Activated CD4-positive, alpha-beta T cell treated with anti-CD3 and anti-CD28 coated beads for 48 hours (primary cell): ENCODE measurements at places on chromosomes 2 and 18.

- no peak for DNase-seq
Measured at GRCh38 chr2:76247006-76247405, 536.3 kb upstream of the GCFC2 start.

DNA sequence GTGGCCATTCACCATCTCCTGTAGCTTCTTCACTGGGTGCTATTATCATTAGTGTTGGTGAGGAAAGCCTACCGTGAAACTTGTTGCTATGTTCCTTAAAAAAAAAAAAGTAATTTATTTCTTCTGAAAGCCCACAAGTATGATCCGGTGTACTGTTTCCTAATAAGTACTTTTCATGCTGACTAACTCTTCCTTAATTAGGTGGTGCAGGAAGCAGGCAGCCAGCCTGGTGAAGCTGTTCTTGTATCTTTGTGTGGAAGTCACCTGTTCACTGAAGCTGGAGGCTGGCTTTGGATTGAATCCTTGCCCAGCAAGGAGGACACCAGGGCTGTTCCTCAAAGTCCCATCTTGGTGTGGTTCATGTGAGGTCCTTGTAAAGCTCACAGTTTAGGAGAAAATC, 321.7 kb upstream of the THSD7B start:
- no peak for DNase-seq

GRCh38 chr2:79977792-79978191, 326.8 kb downstream of the LRRTM1 start:
- no peak for DNase-seq

DNA sequence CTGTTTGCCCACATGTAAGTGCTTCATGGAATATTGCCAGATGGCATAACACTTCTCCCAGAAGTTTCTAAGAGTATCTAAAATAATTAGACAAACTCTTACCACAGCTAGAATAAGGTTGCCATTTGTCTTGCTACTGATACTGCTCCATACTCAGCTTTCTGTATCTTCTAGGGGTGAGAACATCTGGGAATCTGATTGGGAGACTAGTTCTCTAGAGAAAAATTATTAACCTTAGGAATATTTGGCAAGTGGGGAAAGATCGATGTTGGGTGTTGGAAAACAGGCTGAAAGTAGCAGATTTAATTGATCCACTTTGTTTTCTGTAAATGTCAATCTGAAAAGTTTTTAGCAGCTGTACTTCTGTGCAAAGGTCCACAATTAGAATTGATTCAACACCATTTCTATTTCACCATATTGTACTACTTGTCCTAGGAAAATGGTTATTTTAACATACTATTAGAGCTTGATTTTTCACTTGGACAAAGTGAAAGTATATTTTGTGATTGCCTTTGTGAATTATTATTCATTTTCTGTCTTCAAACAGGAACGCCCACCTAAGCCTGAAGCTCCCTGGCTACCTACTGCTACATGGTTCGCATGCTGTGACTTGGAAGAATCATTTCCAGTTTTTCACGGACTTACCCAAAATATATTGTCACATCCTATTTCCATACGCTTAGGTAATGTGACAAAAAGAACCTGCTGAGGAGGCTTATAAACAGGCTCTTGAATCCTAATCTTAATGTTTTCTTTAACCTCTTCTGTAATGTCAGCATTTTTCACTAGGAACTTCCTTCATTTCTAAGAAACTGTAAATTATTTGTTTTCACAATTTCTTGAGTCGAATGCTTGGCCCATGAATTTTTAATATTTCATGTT, 147.7 kb downstream of the TRABD2A start:
- no peak for DNase-seq

DNA sequence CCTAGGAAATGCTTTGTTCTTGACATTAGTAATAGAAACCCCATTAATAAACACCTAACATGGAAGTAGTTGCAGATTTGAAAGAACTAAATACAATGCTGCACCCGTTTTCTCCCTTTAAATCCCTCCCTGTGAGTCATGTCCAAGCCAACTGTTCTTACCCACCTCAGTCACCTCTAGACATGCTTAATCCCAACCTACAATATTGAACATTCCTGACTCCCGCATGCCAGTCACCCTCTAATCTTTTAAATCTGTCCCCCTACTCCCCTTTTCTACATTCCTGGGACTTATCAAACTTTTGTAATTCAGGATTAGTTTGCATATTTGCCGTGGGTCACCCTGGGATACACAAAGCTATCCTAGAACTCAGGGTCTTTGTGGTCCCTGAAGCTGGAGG, 374.6 kb downstream of the IRS1 start:
- no peak for DNase-seq

GRCh38 chr18:24878289-24878688, 417.9 kb downstream of the HRH4 start:
- DNase-seq: no peak

GRCh38 chr18:32019251-32019948, 775 bp downstream of the RNF125 start:
- DNase-seq: peak; percentile 60

GRCh38 chr2:71829008-71829407, 318.7 kb downstream of the CYP26B1 start:
- DNase-seq: no peak

DNA sequence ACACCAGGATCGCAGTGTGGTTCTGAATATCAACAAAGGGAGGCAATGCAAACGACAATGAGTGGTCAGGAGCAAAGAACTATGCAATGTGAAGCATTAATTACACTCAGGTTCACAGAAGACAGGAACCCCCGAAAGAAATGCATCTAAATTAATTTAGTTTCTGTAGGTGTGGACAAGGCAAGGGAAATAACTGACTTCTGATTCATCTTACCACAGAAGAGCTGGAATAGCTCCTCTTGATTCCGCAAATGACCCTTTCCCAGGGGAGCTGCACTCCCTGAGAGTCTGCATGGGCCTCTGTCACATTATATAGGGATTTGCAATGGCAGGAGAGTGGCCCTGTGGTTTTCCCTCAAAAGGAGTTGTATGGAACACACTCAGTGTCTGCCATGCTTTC, 263.9 kb upstream of the APCDD1 start:
- DNase-seq: no peak

DNA sequence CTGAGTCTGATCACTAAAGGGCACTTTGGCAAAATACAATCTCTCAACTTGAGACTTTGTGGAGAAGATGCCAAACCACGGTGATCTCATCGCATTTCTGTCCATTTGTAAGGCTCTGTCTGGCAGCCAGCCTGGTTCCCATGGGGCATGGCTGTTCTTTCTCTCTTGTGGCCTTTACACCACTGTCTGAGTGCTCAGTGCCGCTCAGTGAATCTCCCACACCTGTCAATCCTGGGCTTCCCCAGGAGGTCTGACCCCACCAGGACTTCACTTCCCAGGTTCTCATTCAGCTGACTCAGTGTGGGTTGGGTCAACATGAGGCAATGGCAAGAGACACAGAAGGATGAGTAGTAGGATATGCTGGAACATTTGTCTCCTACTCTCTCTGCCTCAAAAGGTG, 96.8 kb upstream of the TRIB2 start:
- DNase-seq: peak; percentile 32

GRCh38 chr2:219907011-219907365, 279.6 kb downstream of the SLC4A3 start:
- DNase-seq: no peak

GRCh38 chr18:9642799-9643462, 28.6 kb upstream of the PPP4R1 start:
- no peak for DNase-seq

DNA sequence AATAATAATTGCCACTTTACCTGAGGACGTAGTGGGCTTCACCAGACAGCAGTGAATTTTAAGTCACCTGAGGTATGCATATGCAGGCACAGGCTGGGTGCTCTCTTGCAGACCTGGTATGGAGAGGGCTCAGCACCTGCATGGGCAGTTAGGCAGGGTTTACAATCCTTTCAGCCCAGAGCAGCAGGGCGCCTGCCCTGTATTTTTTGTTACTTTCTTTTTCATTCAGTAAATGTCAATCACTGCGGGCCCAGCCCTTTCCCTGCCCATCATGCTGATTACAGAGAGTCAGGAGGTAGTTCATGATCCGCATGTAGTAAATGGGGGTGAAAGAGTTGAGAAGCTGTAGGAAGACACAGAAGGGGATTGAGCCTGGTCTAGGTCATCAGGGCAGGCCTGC, 147.0 kb upstream of the ALPP start:
- no peak for DNase-seq

DNA sequence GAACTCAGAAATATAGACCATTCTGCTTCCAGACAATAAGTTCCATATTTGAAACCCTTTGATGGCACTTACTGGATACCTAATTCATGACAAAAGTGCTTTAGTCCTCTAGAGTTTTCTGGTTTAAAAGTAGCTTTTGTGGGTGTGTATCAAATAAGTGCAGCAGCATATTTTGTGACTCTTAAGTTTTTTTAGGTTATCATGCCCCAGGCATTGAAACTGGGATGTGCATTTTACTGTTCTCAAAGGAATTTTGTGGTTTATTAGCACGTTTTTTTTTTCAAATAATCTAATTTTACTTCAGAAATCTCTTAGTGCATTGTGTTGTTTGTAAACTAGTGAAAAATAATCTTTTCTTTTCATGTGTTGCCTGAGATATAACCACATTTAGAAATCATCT, 1.5 kb downstream of the XRCC5 start:
- no peak for DNase-seq

- no peak for DNase-seq
Measured at GRCh38 chr2:42128721-42129486, 40.2 kb upstream of the EML4 start.

DNA sequence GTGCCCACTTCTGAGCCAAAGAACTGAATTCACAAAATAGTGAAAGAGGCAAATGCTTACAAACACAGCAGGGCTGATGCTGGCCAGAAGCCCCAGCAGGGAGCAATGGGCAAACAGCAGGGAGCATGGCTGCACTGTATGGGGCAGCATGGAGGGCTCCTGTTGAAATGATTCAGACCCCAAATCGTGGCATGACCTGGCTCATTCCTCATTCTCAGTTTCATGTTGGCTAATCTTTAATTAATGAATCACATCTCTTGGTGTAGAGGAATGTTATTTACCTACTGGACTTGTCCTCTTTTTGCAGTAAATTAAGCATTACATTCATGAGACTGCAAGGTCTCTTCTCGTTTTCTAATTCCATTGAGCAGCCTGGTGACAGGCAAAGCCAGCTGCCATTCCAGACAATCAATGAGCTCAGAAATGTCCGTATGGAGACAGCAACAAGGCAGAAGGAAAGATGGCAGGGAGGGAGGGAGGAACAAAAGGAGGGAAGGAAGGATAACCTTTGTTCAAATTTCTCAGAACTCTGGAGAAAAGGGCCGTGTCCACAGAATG, 84.9 kb upstream of the ST8SIA3 start:
- DNase-seq: no peak

GRCh38 chr18:5600378-5601071, 56.7 kb upstream of the EPB41L3 start:
- no peak for DNase-seq

GRCh38 chr18:78739882-78740677, 239.5 kb upstream of the SALL3 start:
- no peak for DNase-seq

DNA sequence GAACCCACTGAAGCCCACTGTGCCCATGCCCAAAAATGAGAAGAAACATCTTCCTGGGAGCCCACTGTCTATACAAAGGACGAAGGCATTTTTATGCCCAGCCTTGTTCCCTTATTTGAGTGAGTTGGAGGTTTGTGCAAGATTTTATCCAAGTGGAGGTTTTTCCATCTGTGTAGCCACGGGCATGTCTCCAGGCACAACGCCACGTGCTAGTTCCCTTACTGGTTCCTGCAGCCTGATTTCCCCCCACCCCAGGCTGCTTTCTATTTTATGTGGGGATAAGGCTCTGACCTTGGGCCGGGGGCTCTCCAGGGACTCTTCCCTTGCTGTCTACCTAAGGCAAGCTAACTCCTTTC, 22.2 kb upstream of the TXNL4A start:
- no peak for DNase-seq

GRCh38 chr2:240308111-240308651, 127.3 kb upstream of the GPC1 start:
- DNase-seq: no peak

- no peak for DNase-seq
Measured at GRCh38 chr2:5472673-5473072, 219.5 kb upstream of the SOX11 start.

DNA sequence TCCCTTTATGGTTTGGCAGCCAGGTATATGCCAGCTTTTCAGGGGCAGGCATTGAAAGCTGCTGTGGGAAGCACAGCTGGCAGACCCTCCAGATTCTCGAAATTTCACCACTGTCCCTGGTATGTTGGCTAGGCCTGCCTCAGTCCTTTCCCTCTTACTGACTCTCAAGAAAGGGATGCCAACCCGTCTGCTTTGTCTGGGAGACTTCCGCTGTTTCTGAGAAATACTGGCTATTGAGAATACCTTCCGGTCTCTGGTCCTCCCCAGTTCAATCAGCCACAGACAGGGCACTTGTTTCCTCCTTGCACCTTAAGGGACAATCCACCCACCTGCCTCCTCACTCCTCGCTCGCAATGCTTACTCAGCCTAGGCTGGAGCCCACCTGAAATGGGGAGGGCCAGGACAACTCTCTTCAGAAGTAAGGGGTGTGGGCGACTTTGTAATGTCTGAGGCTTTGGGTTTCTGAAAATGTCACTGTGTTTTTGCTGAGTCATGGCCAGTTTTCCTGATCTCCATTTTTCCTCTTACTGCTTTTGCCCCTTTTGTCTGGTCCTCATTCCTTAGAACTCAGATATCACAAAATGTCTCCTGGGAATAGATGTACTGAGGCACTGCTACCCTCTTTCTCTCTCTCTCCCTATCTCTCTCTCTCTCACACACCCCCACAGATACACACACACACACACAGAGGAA, 571.1 kb downstream of the TNS1 start:
- no peak for DNase-seq

DNA sequence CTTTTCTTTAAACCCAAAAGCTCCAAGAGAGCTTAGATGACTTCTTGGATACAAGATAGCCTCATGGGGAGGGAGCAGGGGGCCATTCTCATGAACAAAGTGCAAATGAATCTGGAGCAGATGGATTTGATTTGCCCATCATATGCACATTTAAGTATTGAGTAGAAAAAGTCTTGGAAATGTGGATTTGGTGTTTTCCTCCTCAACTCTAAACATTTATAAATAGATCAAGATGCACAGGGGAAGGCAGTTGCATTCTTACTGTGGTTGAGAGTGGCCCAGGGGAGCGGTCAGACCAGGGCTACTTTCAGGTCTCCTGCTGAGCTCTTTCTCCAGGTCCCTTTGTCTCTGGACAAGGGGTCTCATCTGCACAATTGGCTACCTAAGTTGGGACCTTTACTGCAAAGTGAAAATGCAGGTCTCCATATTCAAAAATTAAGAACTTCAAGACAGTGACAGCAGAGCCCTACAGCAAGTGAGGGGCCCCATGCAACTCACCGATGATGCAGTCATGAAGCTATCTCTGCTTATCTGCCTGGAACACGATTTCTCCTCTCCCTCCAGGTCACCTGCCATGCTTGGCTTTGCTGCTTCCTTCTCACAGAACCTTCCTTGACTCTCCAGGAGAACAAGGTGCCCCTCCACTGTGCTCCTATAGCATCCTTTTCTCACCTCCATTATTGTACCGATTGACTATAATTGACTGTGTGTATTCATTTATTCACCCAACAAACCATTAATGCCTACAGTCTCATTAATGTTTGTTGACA, 145.4 kb downstream of the LPIN1 start:
- no peak for DNase-seq
